Stimulated activated CD4-positive, alpha-beta T cell treated with anti-CD3 and anti-CD28 coated beads, Interleukin-4, amount 100 ng/mL, for 24 hours (primary cell): ENCODE measurements at places on chromosomes 5 and 9.

GRCh38 chr5:171848486-171848885, 62.9 kb downstream of the SMIM23 start:
- no peak for DNase-seq

DNA sequence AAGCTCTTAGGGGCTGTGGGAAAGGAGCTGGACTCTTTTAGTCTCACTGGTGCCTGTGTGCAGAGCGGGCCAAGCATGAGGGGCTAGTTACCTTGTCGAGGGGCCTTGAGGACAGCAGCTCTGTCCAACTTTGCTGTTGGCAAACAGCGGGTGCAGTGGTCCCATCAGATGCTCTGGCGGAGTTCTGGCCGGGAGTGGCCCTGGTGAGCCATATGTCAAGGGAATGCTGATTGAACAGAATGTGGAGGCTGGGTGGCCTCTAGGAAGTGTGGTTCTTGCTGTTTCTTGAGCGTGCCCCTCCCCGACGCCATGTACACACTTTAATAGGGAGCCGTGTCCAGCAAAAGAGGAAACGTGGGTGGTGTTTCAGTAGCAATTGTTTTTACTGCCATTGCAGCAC, 3.6 kb upstream of the ADAMTS2 start:
- DNase-seq: no peak

DNA sequence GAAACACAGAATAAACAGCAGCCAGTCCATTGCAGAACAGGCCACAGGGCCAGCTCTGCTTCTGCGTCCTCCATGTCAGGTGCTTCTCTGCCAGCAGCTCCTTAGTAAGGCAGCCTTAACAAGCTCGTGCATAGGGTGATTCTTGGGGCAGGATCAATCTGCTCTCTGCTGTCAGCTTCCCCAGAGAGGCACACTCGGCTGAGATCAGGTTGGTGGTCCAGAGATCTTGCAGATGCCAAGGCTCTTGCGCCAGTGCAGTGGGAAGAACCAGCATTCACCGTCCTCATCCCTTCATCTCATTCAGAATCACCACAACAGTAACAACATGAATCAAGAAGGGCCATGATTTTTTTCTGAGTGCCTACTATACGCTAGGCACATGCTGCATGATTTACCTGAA, 49.0 kb upstream of the ALDH1B1 start:
- DNase-seq: no peak

GRCh38 chr5:67475489-67475888, 278.9 kb upstream of the CD180 start:
- no peak for DNase-seq

DNA sequence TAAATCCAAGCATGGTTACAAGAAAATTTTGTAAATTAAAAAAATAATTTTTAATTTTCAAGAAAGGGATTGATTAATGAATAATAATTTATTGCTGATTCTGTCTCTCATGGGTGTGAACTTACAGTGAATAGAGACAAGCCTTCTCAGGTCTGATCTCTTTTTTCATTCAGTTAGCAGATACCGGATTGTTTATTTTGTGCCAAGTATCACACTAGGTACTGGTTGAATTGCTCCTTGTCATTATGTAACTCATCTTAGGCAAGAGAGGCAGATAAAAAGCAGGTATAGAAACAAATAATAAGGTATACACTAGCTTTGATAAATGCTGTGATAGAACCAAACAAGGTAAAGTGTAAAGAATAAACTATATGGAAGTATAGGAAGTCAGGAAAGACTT, 283.3 kb downstream of the PJA2 start:
- DNase-seq: no peak

DNA sequence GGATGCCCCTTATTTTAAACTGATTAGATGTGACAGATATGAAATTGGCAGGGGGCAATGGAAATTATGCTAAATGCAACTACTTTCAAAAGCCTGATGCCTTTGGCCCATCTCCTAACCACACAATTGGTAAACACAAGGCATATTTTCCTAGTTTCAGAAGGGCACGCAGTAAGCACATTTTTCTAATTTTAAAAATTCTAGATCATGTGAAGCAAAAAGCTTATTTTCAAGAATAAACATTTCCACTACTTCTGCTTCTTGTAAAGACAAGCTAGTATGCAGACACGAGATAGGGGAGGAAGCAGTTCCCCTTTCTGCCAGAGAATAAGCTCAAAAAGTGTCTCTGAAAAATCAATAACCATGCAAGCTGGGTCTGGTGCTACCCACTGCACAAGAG, 67.7 kb downstream of the ABCA1 start:
- no peak for DNase-seq

DNA sequence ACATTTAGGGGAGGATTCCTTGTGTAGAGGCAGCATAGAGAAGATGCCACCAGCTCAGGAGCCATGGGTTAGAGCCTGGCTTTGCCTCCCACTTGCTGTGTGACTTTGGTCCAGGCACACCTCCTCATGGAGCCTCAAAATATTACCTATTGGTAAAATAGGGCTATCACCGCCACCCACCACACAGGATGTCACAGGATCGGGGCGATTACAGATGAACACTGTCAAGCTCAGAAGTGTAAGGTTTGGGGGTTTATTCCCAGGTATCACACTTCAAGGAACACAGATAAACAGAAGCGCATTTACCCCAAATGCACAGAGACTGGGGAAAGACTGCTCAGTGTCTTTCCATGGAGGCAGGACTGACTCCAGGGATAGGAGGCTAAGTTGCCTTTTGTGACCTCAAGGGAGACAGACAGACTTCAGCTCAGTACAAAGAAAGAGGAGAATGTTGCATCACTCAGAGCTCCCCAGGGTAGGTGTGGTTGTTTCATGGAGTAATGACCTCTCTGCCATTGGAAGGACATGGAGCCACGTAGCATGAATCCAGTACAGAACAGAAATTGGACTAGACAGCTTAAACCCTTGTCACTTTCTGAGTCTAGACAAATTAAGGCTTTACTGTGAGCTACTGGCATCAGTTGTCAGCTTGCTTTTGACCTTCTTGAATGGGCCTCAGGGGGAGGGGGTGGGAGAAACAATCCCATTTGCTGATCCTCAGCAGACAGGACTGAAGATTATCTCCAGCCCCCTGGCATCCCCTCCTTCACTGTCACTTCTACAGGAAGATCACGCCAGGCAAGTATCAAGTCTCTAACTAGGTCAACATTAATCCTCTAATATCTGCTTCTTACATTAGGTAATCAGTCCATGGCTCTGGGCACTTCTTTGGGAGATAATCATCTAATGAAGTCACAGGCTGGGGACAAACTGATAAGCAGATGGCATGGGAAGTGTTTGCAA, 6.5 kb downstream of the TRAF1 start:
- DNase-seq: no peak
